ENCODE measurements at places on chromosomes 16 and 17.

DNA sequence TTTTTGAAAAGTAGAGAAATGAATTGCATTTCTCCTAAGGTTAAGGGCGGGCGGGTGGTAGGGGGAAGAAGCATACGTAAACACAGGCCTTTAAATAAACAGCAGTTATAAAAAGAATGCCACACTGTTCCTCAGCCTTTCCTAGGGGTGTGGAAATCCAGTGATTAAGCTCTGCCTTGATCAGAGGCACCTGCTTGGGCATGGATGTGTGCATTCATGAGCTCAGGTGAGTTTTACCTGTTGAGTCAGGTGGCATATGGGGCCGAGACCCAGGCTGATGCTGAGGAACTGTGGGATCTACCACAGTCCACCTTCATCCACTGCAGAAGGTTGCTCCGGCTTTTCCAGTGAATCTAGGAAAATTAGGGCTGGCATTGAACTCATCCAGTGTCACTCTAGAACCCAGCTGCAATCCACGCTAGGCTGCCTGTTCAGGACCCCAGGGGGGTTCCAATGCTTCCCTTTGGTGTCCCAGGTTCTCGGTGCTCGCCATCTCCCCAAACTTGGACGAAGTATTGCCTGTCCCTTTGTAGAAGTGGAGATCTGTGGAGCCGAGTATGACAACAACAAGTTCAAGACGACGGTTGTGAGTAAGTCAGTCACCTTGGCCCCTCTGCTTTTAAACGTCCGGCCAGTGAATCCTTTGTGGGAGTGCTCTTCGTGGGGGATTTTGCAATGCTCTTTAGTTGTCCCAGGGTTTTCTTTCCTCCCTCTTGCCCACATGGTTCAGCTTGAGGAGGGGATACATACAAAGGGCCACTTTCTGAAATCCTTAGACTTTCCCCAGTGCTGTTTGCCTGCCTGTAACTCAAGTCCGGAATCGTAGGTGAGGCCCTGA is 72.7 kb downstream of the SDR42E1 start:
- no peak for DNase-seq

DNA sequence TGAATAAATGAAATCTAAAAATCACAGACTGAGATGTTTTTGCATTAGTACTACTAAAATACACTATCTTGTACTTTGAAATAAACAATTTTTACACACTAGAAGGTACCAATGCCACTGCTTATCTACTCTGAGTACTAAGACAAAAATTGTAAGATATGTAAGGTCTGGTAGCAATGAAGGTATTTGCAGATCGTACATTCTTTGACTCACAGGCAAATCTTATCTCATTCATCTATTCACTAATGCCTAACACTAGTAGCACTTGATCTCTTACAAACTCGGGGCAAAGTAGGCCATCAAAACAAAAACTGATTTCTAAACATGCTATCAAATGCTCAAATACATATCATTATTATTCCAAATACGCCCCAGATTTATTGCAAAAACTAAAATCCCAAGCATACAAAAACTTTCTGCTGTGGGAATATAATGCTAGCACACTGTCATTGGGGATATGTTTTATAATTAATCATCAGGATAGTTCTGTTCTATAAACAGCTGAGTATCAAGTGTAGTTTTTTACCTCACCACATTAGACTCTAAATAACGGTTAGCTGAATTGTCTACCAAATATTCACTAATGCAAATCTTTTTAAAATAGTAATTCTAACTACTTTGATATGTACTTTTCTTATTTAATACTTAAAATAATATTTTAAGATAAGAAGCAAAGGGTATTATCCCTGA is 68.0 kb downstream of the MED13 start:
- no peak for DNase-seq

DNA sequence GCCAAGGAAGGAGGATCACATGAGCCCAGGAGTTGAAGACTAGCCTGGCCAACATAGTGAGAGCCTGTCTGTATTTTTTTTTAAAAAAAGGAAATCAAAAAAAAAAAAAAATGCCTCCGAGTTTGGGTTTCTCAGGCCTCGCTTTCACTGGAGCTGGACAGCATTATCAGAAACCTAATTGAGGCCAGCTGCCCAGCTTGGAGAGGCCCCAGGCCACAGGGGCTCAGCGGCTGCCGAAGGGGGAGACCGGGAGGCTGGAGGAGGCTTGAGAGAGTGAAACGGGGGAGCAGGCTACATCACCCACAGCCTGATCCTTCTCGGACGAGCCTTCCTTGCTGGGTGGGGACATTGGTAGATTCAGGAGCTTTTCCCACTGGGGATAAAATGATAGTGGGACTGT is 5.1 kb downstream of the TTYH2 start:
- no peak for DNase-seq

- DNase-seq, result no peak
These were observed 99.4 kb downstream of the LITAF start for GRCh38 chr16:11487289-11487688.

GRCh38 chr17:17714261-17714866 is 33.1 kb downstream of the RAI1 start:
- DNase-seq, result no peak

DNA sequence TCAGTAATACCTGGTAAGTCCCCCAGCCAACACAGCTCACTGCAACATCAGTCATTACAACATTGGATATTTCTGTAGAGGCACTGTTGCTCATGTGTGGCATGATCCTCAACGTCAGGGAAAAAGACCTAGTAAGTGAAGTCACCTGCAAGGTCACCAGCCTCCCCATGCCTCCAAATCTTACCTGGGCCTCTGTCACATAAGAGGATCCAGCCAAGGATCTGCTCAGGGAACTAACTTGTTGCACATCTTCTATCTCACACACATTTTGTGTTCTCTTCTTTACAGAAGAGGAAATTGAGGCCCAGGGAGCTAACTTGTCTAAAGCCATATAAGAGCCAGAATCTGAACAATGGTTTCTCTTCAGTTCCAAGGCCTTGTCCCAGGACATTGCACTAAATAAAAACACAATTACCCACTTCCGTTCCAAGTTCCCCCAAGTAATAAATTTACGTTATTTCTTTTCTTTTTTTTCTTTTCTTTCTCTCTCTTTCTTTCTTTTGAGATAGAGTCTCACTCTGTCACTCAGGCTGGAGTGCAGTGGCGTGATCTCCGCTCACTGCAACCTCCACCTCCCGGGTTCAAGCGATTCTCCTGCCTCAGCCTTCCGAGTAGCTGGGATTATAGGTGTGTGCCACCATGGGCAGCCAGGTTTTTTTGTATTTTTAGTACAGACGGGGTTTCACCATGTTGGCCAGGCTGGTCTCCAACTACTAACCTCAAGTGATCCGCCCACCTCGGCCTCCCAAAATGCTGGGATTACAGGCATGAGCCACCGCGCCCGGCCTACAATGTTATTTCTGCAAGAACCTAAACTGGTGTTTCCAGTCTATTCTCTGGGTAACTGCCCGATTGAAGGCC is 1.3 kb downstream of the SHMT1 start:
- DNase-seq, result no peak

- no peak for DNase-seq
These were observed 9.5 kb upstream of the CMIP start for GRCh38 chr16:81435103-81435502.

DNA sequence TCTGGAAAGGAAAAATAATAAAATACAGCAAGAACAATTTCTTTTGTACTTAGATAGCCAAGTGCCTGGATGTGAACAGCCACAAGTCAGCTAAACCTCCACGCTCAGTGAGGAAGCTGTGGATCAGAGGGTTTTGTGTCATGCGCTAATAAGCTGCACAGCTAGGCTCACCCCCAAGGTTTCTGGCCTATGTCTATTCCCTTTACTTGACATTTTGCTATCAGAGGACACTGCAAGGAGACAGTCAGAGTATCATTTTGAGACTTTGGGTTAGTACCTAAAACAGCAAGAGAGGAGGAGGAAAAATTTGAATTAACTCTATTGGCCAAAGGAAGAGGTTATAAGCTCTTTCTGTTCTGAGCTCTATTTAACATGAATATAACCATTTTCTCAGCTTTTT is 139.3 kb downstream of the KCNJ2 start:
- DNase-seq, result no peak

- DNase-seq, result no peak
These were observed 30.9 kb downstream of the XPO6 start for GRCh38 chr16:28180655-28181460.

GRCh38 chr17:59791603-59792457 is 84.4 kb downstream of the VMP1 start:
- DNase-seq, result no peak

All from suprapubic skin (tissue), 4 donors.